ENCODE measurements at places on chromosomes 11 and 22.

DNA sequence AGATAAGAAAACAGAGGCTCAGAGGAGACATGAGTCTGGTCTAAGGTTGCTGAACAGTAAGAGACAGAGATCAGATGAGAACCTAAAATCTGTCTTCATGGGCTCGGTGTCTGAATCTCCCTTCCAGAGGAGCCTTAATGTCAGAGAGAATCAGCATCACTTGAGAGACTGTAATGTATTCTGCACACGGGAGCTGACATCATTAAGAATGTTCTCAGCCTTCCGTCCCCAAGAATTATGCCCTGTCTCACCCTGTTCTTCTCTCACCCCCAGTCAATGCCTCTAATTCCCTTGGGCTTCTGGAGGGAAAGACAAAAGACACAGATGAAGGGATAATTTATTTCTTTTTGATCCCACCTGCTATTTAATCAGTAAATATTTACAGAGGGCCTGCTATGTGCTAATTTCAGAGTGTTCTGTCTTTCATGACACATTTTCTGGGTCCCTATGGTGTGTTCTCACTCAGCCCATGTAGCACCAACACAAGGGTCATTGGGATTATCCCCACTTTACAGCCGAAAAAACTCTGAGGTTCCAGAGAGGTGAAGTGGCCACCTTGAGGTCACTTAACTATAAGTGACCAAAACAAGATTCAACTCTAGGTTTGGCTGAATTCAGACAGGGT, 61.8 kb downstream of the CD82 start:
- no peak for DNase-seq

GRCh38 chr11:33674035-33674814, 26.4 kb downstream of the C11orf91 start:
- DNase-seq: peak; percentile 89

DNA sequence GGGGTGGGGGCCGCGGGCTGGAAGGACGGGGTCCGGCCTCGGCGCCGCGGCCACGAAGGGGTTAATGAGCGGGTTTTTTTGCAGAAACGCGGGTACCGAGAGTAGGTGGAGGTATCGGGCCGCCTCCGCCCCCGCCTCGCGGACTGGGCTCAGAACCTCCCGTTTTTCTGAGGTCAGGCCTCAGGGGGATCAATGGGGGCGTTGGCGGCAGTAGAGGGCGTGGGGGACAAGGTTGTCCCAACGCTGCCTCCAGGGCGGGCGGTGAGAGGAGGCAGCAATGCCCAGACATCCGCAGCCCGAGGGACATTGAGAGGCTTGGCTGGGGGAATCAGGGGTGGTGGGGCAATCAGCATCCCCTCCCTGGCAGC, 34.8 kb upstream of the PRODH start:
- no peak for DNase-seq

DNA sequence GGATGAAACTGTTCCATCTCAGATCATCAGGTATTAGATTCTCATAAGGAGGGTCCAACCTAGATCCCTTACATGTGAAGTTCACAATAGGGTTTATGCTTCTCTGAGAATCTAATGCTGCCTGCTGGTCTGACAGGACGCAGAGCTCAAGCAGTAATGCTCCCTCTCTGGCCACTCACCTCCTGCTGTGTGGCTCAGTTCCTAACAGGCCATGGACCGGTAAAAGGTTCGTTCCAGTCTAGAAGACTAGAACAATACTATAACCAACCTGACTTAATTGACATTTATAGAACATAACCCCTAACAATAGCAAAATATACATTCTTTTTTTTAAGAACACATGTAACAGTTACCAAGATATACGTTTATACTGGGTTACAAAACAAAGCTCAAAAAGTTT, 45.8 kb downstream of the ATG16L2 start:
- no peak for DNase-seq

- no peak for DNase-seq
These were observed 64.0 kb upstream of the PTPRJ start for GRCh38 chr11:47916361-47916841.

DNA sequence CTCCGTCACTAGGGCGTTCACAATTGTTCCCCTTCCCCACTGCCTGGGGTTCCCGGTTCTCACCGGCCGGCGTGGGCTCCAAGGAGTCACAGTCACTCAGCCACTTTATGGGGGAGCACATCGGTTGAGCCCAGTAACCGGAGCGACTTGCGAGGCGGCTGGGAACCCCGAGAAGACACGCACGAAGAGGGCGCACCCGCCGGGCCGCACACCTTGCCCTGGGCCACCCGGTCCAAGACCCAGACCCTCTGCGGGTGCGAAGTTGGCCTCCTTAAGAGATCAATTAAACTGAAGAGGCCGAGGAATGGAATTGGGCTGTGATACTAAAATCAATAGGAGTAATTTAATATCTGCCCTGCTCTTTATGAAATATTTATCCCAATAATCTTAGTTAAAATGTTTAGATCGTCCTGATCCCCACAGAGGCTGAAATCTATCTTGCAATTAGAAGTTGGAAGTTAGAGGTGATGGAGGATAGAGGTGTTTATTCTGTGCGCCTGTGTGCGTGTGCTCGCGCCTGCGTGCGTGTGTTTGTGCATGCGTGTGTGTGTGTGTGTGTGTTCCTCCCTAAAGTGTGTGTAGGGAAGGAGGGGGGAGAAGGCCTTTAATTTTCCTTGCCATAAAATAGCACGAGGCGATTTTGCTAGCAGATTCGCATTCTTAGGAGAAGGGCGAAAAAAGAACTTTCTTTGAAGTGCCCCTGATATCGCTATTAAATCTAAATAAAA, 954 bp upstream of the MN1 start:
- no peak for DNase-seq

DNA sequence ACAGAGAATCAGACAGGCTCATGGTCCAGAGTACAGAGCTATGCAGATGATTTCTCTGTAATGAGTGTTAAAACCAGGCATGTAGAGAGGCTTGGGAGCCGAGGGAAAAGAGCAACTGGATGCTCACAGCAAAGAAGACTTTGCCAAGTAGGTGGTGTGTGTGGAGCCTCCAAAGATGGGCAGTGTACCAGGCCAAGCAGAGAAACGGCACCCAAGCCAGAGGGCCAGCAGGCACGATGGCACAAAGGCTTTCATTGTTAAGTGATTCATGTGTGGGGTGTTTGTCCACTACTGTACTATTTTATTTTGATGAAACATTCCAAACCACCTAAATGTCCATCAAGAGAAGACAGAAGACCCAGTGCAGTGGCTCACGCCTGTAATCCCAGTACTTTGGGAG, 11.1 kb downstream of the RANGAP1 start:
- no peak for DNase-seq

DNA sequence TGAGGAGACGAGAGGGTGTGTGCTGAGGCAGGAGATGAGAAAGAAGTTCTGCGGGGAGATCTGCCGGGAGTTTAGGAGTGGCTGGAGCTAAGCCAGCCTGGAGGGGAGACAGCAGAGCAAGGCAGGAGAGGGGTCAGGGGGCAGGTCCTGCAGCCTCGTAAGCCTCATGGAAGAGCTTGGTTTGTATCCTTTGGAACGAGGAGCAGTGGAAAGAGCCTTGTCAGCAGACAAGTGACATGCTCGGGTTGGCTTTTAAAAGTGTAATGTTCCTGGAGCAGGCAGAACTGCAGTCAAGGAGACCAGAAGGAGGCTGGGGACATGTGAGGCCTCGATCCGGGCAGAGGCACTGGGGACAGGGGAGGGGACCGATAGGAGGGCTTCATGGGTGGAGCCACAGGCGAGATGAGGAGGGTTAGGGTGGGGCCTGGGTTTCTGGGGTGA, 21.4 kb upstream of the TUB start:
- no peak for DNase-seq

GRCh38 chr11:111814557-111815320, 48.5 kb upstream of the PPP2R1B start:
- no peak for DNase-seq

DNA sequence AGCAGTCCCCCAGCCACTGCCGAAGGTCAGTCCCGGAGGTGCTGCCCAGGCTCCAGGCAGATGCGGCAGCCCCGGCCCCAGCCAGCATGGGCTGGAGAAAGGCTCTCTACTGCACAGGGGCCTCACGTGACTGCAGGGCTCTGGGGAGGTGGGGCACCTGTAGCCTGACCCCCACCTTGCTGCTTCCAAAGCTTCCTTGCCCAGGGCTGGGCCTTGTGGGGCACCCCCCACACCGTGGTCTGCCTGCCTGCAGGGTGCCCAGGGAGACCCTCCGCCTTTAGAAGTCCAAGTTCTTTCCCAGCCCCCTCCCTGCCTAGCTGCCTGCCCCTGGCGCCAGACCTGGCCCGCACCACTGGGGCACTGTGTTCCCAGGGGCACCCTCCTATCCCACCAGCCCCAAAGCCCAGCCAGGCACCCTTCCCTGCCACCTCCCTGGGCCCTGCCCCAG, 28.4 kb upstream of the TXNRD2 start:
- no peak for DNase-seq

- DNase-seq: no peak
These were observed 471.0 kb downstream of the INSC start for GRCh38 chr11:15585602-15586331.

DNA sequence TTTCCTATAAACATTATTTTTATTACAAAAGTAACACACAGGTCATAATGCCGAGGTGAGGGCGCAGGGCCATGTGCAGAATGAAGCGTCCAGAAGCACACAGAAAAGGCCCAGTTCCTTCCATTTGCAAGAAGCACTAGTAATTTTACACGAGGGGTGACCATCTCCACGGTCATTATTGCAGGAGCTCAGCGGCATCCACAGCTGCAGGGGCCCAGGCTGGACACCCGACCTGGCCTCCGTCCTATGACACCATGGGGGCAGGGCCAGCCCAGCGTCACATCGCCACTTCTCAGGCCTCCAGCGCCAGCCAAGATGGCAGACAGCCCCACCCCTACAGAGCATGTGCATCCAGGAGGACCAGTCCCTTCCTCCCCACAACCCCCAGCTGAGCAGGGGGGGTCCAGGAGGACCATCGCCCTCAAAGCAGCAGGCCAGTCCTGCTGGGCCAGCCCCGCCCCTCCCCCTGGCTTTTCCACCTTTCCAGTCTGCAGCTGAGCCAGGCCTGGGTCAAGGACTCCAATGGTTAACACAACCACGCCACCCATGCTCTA, 3.5 kb downstream of the IGF2 start:
- DNase-seq: no peak

DNA sequence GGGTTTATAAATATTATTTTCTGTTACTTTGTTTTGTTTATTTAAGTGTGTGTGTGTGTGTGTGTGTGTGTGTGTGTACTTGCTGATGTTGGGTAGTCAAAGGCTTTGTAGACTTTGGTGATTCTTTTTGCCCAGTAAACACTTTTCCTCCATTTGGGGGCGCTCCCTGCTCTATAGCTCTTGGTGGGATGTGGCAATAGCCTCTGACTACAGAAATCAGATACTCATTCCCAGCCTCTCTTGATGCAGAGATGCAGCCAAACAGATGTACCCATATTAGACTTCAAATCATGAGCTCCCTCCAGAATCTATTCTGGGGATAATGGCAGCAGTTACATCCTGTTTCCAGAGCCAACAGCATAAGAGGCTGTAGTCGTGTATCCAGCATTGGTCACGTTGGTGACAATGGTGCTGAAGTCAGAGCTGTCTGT, 33.4 kb upstream of the APOL5 start:
- DNase-seq: peak; percentile 38

DNA sequence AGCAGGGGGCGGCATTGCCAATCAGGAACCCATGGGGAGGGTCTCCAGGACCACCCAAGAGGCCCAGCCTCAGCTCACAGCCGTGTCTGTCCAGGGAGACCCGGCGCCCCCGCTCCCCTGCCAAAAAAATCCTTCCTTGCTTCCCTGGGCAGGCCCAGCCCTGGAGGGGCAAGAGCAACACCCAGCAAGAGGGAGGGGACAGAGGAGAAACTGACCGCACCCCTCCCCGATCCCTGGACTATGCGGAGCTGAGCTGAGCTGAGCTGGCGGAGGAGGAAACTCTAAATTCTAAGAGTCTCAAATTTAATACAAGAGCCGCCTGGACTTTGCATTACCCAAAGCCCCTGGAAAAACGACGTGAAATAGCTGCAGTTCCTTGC, 52.0 kb upstream of the SHISAL1 start:
- no peak for DNase-seq

DNA sequence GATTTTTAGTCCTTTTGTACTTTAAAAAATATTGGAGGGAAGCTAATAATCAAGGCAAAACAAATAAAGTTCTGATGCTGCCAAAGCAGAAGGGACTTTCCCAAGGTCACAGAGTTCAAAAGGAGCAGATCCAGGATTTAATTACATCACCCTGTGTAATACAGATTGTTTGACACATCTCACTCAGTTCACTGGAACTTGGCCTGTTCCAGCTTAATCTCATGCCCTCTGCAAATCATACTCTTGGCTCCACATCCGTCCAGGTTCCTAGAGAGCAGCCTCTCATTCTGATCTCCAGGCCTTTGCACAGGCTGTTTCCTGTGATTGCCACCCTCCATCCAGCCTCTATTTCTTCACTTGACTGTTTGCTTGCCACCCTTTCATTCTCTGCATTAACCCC, 151.7 kb downstream of the SPON1 start:
- DNase-seq: no peak

DNA sequence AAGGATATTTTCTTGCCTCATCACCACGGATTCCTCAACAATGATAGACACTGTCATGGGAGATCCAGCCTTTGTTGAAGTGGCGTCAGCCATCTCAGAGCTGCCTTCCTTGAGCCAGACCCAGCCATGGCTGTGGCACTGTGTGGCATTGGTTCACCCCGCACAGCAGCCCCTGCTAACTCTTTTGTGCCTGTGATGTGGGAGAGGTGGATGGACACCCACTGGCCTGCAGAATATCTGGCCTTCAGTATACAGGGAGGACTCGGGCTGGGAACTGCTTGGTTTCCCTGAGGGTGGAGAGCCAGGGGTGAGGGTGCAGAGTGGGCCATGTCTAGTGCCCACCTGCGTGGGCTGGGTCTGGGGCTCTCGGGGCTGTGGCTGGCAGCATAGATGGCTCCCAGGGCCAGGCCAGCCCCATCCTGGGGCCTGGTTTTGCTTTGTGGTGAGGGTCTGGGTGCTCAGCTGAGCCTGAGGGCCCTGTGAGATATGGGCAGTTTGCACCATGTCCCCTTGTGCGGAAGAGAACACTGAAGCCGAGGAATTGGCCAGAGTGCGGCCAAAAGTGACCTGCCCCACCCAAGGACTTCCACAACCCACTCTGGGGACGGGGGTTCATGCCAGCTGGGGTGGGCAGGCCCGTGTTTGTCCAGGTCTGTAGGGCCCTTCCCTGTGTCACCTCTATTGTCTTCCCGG, 6.1 kb downstream of the CLDN5 start:
- peak; percentile 3 for DNase-seq

DNA sequence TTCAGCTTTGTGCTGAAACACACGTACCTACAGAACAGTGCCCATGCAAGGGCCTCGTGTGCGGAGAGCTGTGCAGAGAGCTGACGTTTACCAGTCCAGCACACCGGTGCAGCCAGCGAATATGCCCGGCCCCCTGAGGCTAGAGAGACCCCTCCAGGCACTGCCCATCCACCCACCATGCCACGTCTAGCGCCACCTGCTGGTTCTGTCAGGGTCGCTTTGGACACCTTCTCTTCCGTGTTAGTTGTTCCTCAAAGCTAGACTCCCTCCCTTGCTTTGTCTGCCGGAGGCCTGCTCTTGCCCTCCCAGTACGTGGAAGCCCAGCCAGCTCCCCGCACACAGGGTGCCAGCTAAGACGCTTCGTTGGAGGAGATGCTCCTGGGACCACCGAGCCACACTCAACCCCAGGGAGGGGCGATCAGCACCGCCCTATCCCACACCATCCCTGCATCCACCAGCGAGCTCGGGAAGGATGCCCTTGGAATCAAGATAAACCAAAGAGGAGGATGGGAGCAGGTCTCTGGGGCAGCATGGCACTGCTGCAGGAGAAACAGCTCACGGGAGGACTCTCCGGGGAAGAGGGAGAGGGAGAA, 43.4 kb downstream of the CPT1A start:
- DNase-seq: peak; percentile 60

- DNase-seq: peak; percentile 29
These were observed 24.7 kb downstream of the ALG9 start for GRCh38 chr11:111846636-111847035.

GRCh38 chr11:115364896-115365295, 139.3 kb downstream of the CADM1 start:
- DNase-seq: no peak
